Omental fat pad (tissue), 4 donors: ENCODE measurements at places on chromosomes 6 and 20. TPM values are rescaled to one million over a fixed set of nuclear protein-coding genes. Genes with fewer than 3 reads are reported as not detected.

DNA sequence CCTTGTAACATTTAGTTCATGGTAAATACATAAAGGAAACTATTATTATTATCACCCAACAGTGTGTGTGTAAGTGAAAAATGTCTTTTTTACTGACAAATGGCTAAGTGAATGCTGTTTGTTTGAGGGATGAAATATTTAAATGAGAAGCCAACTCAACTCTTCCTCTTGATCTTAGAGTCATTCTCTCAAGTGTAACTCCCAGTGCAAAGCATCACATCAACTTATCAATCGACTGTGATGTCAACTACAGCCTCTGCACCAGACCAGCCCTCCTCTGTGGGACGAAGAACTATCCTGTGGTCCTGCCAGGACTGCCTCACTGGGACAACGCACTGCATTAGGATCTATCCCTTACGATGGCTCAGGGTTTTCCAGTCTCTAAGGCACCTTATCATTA is 5.3 kb downstream of the C6orf15 start:
- DNase-seq = no peak

GRCh38 chr20:8578161-8578865 is 446.2 kb downstream of the PLCB1 start:
- DNase-seq = no peak

DNA sequence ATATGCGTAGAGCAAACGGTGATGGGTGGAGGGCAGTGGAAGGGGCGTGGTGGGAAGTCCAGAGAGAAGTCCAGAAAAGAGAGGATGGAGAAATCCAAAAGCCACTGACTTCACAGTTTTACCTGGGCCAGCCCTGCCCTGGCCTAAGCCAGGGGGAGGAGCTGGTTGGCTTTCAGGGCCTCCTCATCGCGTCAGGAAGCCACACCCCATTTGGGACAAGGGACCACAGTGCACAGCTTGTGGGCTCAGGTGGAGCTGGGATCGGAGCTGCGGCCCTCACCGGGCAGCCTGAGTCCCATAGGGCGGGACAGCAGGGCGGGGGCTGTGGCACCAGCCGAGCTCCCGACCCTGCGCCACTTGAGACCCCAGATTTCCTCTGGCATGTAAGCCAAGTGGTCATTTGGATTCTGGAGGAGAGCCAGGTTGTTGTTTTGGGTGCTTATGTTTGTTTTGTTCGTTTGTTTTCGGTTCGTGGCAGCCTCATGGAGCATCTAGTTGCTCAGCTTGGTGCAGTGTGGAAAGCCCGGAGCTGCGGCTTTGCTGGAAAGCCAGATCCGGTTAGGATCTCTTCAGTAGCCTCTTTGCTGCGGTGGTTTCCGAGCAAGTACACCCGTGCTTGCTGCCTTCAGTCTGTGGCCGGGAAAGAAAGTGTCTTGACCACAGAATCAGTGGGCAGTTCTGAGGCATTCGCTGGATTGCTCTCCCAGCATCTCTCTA is 42.2 kb downstream of the RIOK1 start:
- no peak for DNase-seq

Gene HFE
- total RNA-seq = 10.7 TPM

- DNase-seq = no peak
These were observed 10.7 kb downstream of the MANEA start for GRCh38 chr6:95587989-95588388.

DNA sequence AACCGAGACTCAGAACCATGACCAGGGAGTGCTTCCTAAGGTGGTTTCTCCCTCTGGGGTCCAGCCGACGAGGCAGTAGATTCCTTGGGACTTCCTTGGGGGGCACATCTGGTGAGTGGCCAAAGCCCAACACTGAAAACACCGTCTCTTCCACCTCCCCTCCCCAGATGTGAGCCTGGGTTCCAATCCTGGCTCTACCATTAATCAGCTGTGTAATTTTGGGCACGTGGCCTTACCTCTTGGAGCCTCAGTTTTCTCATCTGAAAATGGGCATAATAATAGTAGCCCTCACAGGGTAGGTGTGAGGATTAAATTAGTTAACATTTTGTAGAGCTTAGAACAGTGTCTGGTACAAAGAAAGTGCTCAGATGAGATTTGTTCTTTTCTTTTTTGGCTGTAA is 5.5 kb downstream of the FAM110A start:
- no peak for DNase-seq

Gene SENP6
- 134 TPM for total RNA-seq
